ENCODE measurements at places on chromosomes 1 and 21. TPM values are rescaled to one million over a fixed set of nuclear protein-coding genes. Genes with fewer than 3 reads are reported as not detected.

The AHDC1 gene
- 54.5 TPM for total RNA-seq

The ENTREP3 gene
- 25.3 TPM for total RNA-seq

The IFI6 gene
- total RNA-seq: 55.2 TPM

DNA sequence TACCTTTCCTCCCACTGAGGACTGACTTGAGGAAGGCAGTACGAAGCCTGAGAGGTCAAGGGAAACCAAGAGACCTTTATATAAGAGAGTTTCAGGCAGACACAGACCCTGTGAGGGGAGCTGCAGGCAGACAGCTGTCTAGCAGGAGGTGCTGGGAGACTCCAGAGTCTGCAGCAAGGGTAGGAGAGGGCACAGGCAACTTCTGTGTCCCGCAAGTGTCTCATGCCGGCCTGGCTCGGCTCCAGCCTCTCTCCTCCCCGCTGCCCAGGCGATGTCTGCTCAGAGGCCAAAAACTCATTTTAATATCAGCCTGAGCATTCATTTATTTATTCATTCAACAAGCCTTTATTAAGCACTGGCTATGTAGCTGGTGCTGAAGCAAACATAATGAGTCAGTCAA lies 83.0 kb downstream of the KIRREL1 start:
- no peak for DNase-seq

DNA sequence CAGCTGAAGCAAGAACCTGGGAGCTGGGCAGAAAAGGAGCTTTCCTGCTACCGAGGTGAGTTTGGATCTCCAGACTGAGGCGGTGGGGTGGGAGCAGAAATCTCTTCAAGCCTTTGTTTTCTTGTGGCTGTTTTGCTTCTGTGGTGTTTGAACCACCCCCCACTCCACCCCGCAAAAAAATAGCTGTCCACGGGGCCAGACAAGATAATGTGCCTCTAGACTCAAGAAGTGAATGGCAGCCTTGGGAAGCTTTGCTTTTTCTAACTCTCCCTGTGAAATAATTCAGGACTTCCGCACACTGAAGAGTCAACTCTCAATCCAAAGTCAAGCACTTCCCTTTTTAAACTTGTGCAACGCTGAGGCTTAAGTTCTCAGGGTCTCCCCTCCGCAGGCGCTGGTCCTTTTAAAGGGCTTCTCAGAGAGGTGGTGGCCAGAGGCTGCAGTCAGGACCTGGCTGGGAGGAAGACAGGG lies 159.6 kb upstream of the COA6 start:
- DNase-seq: no peak

GRCh38 chr1:188089461-188089860 lies 1260.7 kb downstream of the PLA2G4A start:
- no peak for DNase-seq

DNA sequence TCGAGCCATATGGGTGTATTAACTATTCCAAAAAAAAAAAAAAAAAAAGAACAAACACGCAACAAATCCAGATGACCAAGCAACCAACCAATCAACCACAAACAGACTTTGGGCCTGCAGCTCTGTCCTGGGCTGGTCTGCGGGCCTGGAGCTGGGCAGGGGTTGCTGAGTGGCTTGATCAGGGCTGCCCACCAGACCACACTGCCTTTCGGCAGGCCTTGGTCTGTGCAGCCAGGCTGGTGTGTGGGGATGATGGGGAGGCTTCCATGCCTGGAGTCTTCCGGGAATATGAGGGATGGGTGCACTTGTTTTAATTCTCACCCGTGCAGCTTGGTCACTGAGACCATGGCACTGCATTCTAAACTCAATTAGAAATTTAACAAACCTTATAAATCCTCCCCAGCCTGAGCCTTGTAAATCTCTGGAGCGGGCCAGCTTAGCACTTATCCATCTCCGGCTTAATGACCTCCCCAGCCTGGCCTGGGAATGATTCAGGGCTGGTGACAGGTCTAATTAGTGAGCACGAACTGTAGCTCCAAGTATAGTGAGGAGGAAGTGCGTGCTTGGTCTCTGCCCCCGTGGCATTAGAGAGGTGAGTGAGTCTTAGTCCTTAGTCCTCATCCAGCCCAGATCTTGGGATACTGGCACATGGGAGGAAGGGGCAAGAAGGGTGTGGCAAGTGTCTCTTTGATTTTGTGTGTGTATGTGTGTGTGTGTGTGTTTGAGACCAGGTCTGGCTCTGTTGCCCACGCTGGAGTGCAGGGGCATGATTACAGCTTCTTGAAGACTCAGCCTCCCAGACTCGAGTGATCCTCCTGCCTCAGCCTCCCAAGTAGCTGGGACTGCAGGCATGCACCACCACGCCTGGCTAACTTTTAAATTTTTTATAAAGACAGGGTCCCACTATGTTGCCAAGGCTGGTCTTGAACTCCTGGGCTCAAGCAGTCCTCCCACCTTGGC lies 74.6 kb upstream of the CSF3R start:
- DNase-seq: peak; percentile 72

DNA sequence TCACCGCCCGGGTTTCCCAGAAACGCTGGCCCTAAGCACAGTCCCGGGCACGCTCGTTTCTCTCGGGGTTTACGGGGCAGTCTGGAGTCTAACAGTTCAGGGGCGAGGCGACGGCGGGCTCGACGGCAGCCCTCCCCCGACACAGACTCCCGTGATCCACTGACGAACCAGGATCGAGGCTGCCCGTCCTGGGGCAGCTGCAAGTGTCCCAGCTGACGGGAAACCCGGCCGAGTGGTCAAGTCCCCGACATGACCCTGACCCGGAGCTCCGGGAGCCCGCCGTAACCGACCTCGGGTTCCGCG lies 494 bp downstream of the UBE2J2 start:
- DNase-seq: no peak

DNA sequence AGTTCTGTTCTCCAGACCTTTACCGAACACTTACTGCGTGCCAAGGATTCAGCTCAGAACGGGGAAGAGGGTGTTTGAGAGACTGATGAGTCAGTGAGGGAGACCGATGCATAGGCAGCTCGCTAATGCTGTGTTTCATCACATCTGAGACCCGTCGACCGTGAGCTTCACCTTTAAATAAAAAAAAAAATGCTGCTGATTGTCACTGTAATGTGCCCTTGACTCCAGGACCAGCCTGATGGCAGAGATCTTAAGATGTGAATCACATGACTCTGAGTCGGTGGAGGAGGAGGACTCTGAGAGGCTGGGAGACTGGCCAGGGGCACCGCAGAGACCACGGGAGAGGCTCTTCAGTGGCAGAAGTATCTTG lies 28.8 kb downstream of the SPSB1 start:
- DNase-seq: no peak

- peak; percentile 96 for DNase-seq
These were observed 1.2 kb downstream of the FAM167B start for GRCh38 chr1:32247983-32248889.
